ENCODE measurements at places on chromosomes 6 and 20. TPM values are rescaled to one million over a fixed set of nuclear protein-coding genes. Genes with fewer than 3 reads are reported as not detected.

COL11A2 gene
- under 0.01 TPM for total RNA-seq

GHRH gene
- not detected for total RNA-seq

PCNA gene
- total RNA-seq, result 79.6 TPM

MTO1 gene
- total RNA-seq, result 42.8 TPM

HTR1E gene
- total RNA-seq, result not detected

RAMACL gene
- total RNA-seq, result 0.43 TPM

YWHAB gene
- 147 TPM for total RNA-seq

BMP7 gene
- not detected for total RNA-seq

RPRD1B gene
- total RNA-seq, result 36.3 TPM

FBXO5 gene
- total RNA-seq, result 22.5 TPM

COL19A1 gene
- total RNA-seq, result 0.32 TPM

MLN gene
- total RNA-seq, result not detected

PRRT1 gene
- under 0.01 TPM for total RNA-seq

SSTR4 gene
- total RNA-seq, result not detected

SLC22A3 gene
- total RNA-seq, result 1.3 TPM

REM1 gene
- total RNA-seq, result not detected

FAM217A gene
- not detected for total RNA-seq

MTFR2 gene
- 4.3 TPM for total RNA-seq

SGK2 gene
- 0.64 TPM for total RNA-seq

CGAS gene
- total RNA-seq, result 8.7 TPM

TUBB1 gene
- not detected for total RNA-seq
